B cell (primary cell): ENCODE measurements at places on chromosomes 6 and 20.

DNA sequence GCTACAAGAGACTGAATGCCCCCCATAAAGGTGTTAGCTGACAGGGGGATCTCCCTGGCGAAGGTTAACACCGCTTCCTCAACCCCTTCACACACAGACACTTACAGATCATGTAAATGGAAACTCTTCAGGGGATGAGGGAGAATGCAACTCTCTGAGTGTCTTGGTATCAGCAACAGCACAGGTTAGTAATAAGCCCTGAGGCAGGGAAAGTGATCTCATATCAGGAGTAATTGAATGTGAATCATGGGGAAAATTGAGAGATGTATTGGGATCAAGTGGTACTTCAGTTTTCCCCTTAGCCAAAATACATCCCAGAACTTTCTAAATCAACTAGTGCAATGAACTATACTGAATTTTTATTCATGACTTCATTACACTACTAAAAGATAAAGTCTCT, 23.8 kb downstream of the OR2J3 start:
- H3K27me3 ChIP-seq: no peaks in the 10 kb centered on the region
- H3K27ac ChIP-seq: no peak overlapping the region
- no peaks in the 10 kb centered on the region for H3K4me1 ChIP-seq
- DNase-seq: no peak

- no peaks in the 10 kb centered on the region for H3K27me3 ChIP-seq
- H3K36me3 ChIP-seq: no peaks in the 10 kb centered on the region
- peaks cover 16% of the 10 kb centered on the region for H3K4me1 ChIP-seq
- no peak overlapping the region for H3K4me3 ChIP-seq
- DNase-seq: peak; percentile 77
Observed at GRCh38 chr20:50012282-50013263, 29.8 kb downstream of the SNAI1 start.

DNA sequence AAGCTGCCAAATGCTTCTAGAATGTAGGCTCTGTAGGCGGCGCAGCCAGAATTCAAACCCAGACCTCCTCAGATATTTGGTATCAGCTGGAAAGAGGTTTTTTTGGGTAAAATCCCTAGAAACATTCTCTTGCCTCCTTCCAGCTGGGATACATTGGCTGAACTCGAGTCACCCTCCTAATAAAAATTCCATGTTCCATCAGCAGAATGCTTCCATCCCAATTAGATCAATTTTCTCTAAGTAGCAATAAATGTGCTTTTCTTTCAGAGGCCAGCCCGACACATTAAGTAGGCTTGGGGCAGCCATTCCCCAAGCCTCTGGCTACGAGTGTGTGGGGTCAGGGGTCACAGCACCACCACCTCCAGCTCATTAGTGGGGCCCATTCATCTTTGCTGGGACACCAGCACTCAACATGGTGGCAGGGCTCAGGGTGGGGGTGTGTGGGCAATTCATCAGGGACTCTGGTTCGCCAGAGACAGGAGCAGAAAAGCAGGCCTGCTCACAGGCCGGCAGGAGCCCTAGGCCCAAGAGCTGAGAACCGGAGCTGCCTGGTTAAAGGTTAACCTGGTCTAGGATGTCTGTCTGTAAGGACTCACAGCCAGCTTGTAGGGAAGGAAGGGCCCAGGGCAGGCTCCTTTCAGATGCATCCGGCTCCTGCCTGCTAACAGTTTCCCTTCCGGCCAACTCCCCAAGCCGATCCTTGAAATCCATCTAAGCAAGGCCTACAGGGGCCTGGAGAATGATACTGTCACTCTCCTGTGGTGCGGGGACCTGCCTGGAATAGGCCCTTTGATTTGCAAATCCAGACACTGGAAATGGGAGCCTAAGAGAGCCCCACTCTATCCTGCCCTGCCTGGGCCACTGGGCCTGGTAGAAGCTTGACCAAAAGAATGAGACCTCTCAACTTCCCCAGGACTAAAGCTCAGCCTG, 159.1 kb upstream of the TOP1 start:
- no peaks in the 10 kb centered on the region for H3K36me3 ChIP-seq
- H3K4me1 ChIP-seq: no peaks in the 10 kb centered on the region
- H3K27me3 ChIP-seq: no peaks in the 10 kb centered on the region
- DNase-seq: no peak
- no peak overlapping the region for H3K27ac ChIP-seq

DNA sequence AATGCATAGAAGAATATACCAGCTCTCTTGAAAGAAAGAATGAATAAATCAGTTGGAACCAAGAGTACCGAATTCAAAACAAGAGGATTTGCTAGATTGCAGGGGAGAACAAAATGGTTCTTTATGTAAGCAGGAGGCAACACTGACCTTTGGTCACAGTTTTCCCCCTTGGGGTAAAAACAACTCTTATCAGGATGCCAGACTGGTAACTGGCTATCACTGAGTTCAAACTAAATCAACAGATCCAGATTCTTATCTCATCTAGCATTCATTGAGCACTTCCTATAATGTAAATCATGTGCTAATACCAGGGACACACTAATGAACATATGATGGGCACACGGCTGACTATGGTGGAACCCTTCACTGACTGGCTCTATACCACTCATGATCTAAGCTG, 4.8 kb upstream of the IL17F start:
- no peaks in the 10 kb centered on the region for H3K4me1 ChIP-seq
- no peak overlapping the region for H3K4me3 ChIP-seq
- no peaks in the 10 kb centered on the region for H3K36me3 ChIP-seq

- no peaks in the 10 kb centered on the region for H3K4me1 ChIP-seq
- no peak overlapping the region for H3K4me3 ChIP-seq
- H3K27ac ChIP-seq: no peak overlapping the region
- DNase-seq: no peak
Observed at GRCh38 chr6:56911847-56912246, 43.1 kb upstream of the BEND6 start.

DNA sequence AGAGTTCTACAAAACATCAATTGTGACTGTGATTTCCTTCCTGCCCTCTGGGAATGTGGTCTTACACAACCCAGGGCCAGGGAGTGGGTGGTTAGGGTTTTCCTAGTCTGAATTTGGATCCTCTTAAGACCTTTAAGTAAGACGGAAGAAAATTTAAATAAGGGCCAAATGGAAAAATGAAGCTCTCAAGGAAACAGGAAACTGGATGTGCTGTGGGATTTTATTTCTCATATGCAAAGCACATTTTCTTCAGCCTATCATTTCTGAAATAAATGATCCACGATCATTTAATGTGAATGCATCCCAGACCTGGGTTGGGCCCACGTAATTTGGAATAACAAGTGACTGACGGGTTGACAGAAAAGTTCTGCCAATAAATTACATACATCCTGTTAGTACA, 243.6 kb downstream of the CLIC5 start:
- no peak for DNase-seq
- H3K4me1 ChIP-seq: no peaks in the 10 kb centered on the region
- no peak overlapping the region for H3K4me3 ChIP-seq
- H3K36me3 ChIP-seq: no peaks in the 10 kb centered on the region

DNA sequence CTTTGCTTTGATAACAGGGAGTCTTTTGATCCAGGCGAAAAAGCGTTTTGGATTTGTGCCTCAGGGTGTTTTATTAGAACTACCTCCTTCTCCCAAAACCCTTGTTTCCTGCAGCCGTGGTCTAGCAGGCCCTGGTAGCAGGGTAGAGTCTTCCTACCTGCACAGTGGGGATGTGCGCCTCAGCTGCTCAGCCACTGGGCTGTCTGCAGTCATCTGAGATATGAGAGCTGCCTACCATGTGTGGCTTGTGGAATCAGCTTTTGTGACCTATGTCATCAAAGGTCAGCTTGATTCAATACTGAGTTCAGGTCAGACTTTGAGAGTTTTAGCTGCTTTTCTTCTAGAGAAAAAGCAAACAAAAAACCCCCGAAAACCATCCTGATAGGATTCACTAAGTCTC, 279.5 kb downstream of the CLIC5 start:
- H3K36me3 ChIP-seq: no peaks in the 10 kb centered on the region
- DNase-seq: no peak
- peaks cover under 1% of the 10 kb centered on the region for H3K4me1 ChIP-seq
- no peaks in the 10 kb centered on the region for H3K27me3 ChIP-seq
- H3K27ac ChIP-seq: no peak overlapping the region

- H3K27me3 ChIP-seq: no peaks in the 10 kb centered on the region
- H3K27ac ChIP-seq: no peak overlapping the region
- peaks cover 35% of the 10 kb centered on the region for H3K4me1 ChIP-seq
- H3K4me3 ChIP-seq: no peak overlapping the region
- no peak for DNase-seq
- peaks cover 5% of the 10 kb centered on the region for H3K36me3 ChIP-seq
Observed at GRCh38 chr20:16048876-16049275, 524.4 kb downstream of the KIF16B start.

DNA sequence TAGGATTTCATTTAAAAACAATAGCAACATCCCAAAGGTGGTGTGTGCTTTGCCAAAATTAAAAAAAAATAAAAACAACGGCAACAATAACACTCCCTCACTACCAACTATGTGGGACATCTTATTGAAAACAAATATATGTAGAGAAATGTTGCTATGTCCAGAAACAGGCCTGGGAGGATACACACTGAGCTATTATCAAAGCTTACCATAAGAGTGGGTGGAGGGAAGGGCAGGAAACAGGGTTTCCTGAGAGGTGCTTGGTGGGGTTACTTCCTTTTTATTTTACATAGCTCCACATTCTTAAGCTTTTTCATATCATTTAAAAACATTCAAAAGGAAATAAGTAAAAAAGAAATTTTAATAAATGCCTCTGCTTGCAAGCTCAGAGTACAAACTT, 150.0 kb upstream of the RIPOR2 start:
- H3K4me3 ChIP-seq: peak overlapping the region; percentile 32
- H3K36me3 ChIP-seq: peaks cover 4% of the 10 kb centered on the region
- peak overlapping the region; percentile 55 for H3K27ac ChIP-seq
- H3K4me1 ChIP-seq: peaks cover 23% of the 10 kb centered on the region

DNA sequence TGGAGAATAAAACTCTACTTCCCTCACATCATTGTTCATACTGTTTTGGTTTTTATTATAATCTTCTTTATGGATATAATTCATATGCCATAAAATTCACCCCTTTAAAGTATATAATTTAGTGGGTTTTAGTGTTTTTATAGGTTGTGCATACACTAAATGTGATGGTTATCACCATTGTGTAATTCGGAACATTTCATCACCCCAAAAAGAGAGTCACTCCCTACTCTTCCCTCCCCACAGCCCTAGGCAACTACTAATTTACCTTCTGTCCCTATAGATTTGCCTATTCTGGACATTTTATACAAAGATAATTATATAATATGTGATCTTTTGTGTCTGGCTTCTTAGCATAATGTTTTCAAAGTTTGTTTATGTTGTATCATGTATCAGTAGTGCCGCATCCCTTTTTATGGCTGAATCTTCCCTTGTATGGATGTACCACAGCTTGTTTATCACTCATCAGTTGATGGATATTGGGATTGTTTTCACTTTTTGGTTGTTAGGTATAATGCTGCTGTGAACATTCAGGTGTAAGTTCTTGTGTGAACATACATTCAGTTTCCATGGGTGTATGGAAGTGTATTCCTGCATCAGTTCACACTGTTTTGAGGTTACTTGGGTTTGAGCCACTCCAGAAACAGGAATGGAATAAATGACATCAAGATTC, 4.2 kb downstream of the TM9SF4 start:
- H3K4me3 ChIP-seq: no peak overlapping the region
- no peaks in the 10 kb centered on the region for H3K36me3 ChIP-seq
- H3K27me3 ChIP-seq: no peaks in the 10 kb centered on the region
- H3K4me1 ChIP-seq: peaks cover 12% of the 10 kb centered on the region

DNA sequence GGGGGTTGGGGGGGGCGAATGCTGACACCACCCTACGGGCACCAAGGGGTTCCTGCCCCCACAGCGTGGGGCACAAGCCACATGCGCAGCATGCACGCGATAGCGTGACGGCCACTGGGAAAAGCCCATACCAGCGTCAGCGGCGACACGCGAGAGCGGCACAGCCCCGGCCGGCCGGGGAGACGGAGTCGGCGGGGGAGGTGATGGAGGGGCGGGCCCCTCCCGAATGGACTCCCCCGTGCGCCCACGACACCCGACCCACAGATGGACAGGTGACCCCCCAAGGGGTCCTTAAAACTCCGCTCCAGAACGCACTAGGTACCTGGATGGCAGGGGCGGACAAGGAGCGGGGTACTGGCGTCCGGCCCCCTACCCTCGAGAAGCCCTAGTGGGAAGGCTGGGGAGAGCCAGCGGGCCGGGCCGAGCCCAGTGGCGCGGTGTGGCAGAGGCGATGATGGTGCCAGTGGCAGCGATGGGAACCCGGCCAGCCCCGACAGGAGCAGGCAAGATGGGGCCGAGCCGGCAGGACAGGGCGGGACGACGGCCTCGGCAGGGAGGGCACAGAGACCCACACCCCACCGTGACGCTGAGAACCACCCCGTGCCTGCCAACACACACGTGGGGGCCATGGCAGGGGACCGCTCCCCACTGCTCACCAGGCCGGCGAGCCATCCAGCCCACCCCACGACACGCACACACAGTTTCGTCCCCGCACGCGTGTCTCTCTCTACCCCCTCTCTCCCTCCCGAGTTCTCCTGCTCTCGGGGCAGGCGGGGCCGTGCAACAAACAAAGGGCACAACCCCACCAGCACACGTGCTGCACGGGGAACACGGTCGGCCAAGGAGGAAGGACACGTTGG, 1959.8 kb upstream of the DEFB115 start:
- no peaks in the 10 kb centered on the region for H3K4me1 ChIP-seq
- no peak overlapping the region for H3K4me3 ChIP-seq
- no peaks in the 10 kb centered on the region for H3K27me3 ChIP-seq
- DNase-seq: no peak
- H3K36me3 ChIP-seq: no peaks in the 10 kb centered on the region
